ENCODE measurements at places on chromosomes 5 and 9.

GRCh38 chr5:60447488-60447920 is 252.5 kb downstream of the DEPDC1B start:
- DNase-seq: peak; percentile 8

DNA sequence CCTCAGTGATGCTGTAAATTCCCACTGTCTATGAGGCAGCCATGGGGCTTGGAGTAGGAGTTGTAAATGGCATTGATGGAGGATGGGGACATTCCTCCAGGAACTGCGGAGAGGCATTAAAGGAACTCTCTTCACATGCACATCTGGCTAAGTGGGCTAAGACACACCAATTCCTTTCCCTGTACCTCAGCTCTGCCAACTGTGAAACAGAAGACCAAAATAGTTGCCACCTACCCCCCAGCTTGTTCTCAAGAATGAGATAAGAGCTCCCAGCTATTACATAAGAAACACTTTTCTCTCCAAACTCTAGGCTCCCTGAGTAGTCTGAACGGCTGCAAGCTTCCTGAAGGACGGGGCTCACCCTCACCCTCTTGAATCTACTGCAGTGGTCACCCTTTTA is 144.6 kb upstream of the SLC30A5 start:
- no peak for DNase-seq

DNA sequence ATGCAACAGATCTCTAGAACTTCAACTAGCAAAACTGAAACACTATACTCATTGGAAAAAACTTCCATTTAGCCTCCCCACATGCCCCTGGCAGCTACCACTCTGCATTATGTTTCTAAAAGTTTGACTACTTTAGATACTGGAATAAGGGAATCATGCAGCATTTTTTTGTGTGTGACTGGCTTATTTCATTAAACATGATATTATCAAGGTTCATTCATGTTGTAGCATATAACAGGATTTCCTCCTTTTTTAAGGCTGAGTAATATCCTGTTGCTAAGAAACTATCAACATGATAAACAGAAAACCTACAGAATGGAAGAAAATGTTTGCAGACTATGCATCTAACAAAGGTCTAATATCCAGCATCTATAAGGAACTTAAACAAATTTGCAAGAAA is 597.9 kb downstream of the DMRTA1 start:
- no peak for DNase-seq

DNA sequence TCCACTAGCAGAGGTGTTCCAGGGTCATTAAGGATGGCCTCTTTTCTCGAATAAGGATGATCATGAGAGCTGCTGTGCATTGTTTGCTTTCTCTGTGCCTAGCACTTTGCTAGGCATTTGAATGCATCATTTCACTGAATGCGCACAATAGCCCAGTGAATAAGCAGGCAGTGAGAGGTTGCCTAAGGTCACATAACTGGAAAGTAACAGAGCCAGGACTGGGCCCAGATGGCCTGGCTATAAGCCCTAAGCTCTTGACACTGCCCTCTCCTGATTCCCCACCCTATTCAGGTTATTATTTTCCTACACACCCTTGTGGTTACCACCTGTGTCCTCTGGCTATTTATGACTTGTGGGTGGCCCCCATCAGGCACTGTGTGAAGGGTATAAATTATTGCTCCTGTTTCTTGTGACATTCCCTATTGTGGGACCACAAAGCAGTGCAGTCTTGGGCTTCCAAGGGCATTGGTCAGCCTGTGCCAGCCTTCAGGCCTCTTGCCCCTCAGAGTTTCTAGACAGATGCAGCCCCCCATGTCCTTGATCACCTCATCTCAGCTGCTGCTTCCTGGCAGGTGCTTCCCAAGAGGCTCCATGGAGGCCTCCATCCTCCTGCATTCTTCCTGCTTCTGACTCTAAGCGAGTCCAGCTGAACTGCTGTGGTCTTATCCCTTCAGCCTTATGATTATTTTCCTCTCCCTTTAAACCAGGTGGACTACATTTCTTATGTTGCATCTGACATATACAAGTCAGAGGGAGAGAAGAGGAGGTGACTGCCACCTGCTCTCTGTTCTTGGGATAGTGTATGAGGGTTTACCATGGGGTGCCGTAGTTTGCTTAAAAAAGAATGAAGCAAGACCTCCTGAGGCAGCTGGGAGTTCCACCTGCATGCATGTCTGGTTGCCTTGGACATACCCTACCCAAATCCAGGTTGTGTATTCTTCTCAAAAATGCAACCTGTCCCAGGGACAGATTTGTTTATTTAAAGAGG is 47.6 kb downstream of the ANGPTL2 start:
- no peak for DNase-seq

GRCh38 chr5:33601881-33602280 is 161.1 kb downstream of the TARS1 start:
- no peak for DNase-seq

DNA sequence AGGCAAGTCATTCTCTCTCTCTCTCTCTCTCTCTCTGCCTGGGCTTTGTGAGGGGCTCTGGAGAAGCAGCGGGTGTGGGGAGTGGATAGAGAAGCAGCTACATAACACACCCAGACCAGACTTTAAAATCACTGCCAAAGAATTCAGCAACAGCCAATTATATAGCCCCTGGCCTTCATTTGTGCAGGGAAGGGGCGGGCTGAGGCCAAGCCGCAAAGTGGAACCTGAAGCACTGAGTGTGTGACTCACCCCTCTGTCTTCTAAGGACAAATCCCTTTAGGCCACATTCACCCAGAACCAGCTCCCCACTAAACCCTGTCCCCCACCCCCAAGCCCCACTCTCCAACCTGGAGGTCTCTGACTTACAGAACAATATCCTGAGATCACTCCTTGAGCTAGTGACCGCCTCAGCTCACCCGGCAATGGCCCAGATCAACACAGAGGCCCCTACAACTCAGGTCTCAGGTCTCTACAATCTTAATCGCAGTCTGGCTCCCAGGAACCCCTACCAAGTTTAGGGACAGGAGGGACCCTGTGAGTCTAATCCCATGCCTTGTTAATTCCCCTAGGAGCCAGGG is 6.0 kb downstream of the B4GALT1 start:
- peak; percentile 98 for DNase-seq

GRCh38 chr9:87557996-87558395 is 60.3 kb downstream of the DAPK1 start:
- peak; percentile 44 for DNase-seq

GRCh38 chr9:100303747-100304146 is 49.0 kb downstream of the TEX10 start:
- DNase-seq: no peak

DNA sequence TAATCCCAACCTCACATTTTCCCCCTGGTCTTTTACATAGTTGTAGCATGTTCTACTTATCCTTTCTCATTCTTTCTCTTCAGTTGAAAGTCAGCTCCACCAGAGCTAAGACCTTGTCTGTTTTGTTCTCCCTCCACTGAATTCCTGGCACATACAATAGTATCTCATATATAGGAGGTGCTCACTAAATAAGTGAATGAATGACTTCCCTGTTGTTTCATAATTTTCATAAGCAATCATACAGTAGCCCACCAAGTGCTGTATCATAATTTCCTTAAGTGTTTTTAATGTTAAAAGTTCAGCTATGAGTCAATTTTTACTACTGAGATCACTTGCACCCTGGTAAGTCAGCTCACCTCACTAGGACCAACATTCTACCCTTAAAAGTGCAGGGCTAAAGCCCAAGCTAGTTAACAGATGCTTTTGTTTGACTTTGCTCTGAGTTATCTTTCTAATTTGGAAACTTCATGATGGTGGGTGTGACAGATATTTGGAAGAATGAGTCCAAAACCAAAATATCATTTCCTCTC is 27.6 kb downstream of the TMEM245 start:
- DNase-seq: no peak

DNA sequence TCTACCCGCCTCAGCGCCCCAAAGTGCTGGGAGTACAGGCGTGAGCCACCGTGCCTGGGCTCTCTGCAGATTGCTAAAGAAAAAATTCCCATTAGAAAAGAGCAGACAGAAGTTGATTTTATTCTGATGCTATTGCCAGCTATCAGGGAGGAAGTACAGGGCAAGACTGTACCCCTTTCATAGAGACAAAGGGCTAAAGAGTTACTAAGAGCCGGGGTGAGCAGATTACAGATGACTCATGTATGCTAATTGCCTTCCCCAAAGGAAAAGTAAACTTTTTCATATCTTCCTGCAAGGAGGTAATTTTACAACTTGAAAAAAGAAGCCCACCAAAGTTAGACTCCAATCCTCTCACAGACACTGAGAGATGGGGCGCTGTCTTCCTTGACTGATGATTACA is 42.3 kb upstream of the MCTP1 start:
- DNase-seq: no peak

DNA sequence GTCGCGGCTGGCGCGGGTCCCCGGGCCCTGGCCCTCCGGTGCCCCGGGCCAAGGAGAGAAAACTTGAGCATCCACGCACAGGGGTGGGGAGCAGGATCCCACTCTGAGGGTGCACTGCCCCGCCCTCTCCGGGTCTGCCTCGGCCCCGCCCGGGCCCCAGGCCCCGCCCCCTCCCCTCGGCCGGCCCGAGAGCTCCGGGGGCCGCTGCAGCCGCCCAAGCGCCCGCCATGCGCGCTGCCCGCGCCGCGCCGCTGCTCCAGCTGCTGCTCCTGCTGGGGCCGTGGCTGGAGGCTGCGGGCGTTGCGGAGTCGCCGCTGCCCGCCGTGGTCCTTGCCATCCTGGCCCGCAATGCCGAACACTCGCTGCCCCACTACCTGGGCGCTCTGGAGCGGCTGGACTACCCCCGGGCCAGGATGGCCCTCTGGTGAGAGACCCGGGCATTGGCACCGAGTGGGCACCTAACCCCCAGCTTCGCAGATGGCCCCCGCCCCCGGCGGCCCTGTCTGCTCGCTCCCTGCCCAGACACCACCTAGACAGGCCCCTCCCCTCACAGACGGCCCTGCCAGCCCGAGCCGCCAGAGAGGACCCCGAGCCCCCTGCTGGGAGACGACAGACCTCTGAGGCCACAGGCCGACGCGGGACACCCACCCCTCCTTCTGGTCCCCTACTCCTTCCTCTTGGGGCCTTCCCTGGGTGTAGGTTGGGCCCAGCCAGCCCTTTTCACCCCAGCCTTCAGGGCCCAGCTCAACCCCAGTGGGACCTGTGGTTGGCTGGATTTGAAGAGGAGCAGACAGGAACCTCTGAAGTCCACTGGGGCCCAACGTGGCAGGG is at the start of gene CERCAM:
CERCAM (plus strand) TSS at position 207 of the 831 bp plus-strand sequence; CDS start at position 228, 21 bp downstream.
- peak; percentile 42 for DNase-seq

DNA sequence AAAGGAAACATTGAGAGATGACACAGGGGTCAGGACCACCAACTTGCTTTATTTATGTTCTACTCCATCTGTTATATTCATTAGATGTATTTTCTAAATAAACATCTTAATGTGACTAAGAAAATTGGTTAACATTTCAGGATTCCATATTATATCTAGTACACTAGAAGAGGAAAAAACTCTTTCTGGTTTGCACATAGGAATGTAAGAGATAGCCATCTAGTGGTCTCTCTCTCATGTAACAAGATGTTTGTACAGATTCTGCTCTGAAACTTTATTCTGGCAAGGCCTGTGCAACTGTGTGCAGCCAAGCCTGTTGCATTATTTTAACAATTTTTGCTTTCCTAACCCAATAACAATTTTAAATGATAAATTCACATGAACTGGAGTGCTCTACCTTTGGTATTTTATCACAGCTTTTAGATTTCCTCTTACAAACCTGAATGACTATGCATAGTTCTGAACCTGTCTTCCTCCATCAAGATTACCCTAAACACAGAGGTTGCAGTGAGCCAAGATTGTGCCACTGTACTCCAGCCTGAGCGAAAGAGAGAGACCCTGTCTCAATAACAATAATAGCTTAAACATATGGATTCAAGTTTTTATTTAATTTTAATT is 148.2 kb downstream of the GIN1 start:
- peak; percentile 49 for DNase-seq

DNA sequence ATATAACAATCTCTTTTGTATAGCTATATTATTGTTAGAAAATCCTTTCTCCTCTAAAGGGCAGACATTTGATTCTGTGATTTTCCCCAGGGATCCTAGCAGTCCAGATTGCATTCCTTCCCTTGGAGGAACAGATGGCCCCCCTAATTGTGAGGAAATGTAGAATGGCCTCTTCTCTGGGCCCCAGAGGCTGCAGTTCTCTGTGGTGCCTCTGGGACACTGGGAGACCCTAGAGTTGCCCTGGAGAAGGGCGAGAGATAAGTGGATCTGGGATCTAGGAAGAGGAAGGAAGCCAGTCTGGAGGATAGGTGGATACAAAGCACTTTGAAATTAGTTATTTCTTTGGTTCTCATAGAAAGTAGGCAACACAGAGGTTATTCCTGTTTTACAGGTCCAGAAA is 1.9 kb upstream of the HINT2 start:
- no peak for DNase-seq

DNA sequence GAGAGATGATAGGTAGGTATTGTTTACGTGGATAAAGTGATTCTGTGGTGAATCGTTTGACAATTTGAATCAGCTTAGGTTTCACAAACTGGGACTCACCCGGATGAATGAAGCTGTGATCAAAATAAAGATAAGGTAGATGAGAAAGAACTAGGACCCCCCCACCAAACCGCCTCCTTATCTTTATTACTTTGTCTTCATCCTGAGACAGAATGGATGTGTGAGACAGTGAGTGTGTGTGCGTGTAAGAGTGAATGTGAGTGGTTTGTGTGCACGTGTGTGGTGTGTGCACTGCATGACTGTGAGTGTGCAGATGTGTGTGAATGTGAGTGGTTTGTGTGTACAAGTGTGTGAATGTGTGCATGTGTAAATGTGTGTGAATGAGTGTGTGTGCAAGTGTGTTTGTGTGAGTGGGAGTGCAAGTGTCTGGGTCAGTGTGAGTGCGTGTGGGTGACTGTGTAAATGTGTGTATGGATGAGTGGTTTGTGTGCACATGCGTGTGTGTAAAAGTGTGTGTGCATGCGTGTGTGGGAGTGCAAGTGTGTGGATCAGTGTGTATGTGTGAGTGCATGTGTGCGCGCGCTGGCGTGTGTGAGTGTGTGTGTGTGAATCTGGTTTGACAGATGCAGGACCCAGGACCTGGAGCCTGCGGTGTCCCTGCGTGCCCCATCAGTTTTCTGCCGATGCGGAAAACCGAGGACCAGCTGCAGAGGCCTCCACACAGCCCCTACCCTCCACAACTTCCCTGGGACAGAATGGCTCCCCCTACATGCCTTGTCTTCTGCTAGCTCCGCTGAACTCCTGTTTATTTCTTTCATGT is 11.4 kb upstream of the ENG start:
- DNase-seq: no peak

- DNase-seq: no peak
These were observed 97.4 kb downstream of the CDK5RAP2 start for GRCh38 chr9:120482424-120483186.

All from fibroblast of villous mesenchyme (primary cell).